ENCODE measurements at places on chromosomes 11 and 22.
A peak's percentile ranks its signal among the peaks of the same experiment; 100 is the strongest.

DNA sequence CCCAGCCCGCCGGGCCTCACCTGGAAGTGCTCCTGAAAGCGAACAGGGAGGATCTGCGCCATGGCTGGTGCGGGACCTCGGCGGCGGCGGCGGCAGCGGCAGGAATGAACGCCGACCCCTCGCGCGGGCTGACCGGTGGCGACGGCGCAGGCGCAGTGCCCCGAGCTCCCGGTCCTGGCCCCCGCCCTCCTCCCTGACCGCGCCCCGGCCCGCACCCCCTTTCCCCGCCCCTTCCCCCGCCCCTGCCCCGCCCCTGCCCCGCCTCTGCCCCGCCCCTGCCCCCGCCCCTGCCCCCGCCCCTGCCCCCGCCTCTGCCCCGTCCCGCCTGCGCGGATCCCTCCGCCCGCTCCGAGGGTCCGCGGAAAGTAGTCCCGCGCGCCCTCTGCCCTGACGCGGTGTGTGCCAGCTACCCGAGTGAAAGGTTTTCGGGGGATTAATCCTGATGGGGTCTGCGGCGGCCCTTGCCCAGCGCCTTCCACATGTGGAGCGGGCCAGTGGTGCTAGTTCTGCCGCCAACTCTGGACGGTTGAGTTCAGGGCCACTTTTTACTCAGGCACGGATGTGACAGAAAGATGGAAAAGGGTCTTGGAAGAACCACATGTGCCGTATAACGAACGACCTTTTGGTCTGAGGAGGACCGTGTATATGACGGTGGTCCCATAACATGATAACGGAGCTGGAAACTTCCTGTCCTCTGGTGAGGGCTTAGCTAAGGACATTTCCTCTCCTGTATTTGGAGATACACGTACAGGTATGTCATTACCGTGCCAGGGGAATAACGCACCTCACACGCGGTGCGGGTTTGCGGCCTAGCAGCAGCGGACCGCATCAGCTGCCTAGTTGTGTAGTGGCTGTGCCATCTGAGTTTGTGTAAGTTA is at the start of gene CLTCL1:
Gene CLTCL1, minus strand, starts transcription at position 140 of the 878 bp plus-strand sequence. Its CDS starts 78 bp downstream, at position 62.
- no peak for DNase-seq

GRCh38 chr11:124285610-124286344 is 28.0 kb downstream of the OR8D1 start:
- DNase-seq = peak; percentile 74

DNA sequence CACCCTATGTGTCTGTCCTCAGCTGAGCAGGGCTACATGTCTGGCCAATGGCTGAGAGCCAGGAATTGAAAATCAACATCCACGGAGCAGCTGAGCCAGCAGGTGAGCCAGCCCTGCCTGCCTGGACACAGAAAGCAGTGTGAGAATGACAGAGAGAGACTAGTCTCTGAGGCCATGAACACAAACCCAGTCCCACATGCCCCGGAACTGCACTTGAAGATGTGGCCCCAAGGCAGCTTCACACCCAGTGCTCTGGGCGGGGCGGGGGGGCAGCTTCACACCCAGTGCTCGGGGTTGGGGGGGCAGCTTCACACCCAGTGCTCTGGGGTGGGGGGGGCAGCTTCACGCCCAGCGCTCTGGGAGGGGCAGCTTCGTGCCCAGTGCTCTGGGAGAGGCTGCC is 37.6 kb downstream of the TRMU start:
- no peak for DNase-seq

- DNase-seq = no peak
Measured at GRCh38 chr22:22674467-22674866, 30.1 kb downstream of the GGTLC2 start.

- DNase-seq = no peak
Measured at GRCh38 chr11:15776366-15776765, 580.0 kb downstream of the SOX6 start.

DNA sequence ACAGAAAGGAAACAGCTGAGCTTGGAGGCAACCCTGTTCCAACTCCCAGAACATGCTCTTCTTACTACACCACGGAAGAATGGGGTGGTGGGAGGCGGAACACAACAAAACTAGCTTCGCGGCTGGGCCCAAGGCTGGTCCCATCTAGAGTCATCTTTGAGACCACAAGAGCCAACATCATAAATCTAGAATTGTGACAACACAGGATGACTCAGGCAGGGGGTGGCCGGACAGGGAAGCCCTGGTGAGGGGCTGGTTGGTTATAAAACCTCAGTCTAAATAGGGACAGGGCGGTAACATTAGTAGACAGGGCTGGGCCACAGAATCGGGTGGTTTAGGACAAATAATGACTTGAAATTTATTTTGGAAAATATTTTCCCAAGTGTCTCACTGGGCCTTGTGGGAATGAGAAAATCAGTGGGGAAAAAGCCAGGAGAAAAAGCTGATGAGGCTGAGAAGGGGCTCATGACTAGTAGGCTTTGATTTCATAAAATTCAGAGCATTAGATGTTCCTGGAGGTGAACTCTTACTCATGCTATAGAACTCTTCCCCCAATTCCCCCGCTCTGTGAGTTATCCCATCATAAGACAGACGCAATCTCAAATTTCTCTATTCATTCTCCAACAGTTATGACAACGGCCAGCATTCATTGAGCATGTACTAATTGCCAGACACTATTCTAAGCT is 151.8 kb upstream of the TIMP3 start:
- no peak for DNase-seq

DNA sequence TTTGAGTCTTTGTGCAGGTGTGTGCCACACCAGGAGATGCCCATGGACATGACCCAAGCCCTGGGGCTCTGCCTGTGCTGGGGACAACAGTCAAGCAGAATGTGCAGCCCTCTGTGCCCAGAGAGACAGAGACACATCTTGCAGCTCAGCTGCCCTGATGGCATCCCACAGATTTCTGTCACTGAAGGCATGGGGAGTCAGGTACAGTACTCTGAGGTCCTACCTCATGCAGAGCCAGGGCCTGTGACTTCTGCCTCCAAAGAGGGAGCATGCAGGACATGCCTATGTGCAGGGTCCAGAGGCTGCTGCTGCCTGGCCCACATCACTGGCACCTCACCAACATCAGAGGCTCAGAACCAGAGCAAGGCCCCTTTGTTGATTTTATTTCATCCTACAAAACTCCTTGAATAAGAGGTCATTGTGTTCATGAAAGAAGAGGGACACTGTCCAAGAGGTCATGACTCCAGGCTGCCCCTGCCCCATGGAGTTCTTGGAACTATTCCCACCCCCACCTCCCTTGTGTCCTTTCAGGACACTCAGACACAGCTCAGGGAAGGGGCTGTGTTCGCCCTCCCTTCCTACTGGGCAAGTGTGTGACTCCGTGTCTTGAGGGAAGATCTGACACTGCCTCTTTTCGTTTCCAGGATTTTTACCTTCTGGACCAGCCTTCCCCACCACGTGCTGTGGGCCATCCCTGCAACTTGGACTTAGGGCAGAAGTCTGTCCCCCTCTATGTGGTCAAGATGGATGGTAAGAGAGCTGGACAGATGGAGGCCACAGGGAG is 62.3 kb downstream of the BTG4 start:
- DNase-seq = no peak

DNA sequence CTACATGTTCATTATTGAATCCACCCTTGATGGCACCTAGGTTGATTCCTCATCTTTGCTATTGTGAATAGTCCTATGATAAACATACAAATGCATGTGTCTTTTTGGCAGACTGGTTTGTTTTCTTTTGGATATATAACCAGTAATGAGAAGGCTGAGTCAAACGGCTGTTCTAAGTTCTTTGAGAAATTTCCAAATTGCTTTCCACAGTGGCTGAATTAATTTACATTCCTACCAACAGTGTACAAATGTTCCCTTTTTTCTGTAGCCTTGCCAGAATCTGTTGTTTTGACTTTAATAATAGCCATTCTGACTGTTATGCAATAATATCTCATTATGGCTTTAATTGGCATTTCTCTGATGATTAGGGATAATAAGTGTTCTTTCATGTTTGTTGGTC is 184.9 kb downstream of the CASP12 start:
- DNase-seq = no peak

DNA sequence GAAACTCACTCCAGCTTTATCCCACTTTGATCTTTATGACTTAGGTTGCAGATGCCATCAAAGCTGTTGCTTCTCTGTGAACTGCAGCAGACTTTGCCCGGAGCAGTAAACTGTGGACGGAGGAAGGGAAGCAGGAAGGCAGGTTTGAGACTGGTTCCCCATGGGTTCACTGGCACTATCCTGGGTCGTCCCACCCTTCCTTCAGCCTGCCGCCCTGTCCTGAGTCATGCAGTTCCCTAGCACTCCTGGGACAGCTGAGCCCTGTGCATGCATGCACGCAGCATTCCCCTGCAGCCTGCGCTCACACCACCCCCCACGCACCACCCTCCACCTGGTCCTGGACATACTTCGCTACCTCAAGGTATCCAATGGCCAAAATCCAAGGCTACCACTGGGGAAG is 23.5 kb upstream of the P2RY2 start:
- DNase-seq = no peak

DNA sequence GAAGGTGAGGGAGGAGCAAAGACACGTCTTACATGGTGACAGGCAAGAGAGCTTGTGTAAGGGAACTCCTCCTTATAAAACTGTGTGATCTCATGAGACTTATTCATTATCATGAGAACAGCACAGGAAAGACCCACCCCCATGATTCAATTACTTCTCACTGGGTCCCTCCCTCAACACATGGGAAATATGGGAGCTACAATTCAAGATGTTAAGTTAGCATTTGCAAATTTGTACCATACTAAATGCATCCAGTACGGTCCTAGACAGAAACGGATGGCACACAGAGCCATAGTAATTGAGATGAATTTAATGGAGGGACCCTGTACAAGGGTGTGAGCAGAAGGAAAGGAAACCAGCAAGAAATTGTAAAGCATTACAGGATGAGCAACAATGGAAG is 765.8 kb upstream of the API5 start:
- DNase-seq = no peak

- no peak for DNase-seq
Measured at GRCh38 chr11:111063726-111064517, 181.6 kb upstream of the POU2AF2 start.

GRCh38 chr11:14518820-14519219 is 1.4 kb downstream of the PSMA1 start:
- DNase-seq = no peak

DNA sequence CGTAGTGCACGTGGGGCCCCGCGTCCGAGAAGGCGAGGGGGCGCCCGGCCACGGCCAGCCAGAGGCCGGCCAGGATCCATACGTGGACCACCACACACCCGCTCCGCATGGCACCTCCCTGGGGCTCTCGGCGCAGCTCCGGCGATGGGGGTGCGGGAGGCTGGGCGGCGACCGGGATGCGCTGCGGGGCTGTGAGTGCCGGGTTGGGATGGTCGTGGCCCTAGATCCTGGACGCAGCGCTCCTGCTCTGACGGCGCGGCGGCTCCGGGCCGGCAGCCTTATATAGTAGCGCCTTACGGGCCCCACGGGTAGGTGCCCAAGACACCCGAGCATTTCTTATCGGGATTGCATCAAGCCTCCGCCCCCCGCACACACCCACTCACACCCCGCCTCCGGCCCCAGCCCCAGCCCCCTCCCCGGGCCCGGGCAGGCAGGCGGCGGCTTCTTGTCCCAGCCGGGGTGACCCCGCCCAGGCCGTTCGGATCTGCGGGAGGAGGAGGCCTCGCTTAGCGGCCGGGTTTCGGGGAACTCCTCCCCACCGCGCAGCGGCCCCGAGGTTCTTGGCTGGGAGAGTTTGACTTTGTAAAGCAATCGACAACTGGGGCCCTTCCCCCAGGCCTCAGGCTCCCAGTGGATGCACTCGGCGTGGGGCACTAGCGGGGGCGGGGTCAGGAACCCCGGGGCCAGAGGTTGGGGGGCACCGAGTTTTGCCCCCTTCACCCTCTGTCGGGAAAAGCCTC is at the start of gene FGF19:
Gene FGF19, minus strand, starts transcription at position 255 of the 740 bp plus-strand sequence. Its CDS starts 146 bp downstream, at position 109.
- no peak for DNase-seq

GRCh38 chr11:114307524-114308203 is 11.5 kb downstream of the NNMT start:
- no peak for DNase-seq

GRCh38 chr11:104073950-104074705 is 37.7 kb downstream of the DDI1 start:
- no peak for DNase-seq

- no peak for DNase-seq
Measured at GRCh38 chr11:64120951-64121569, 44.9 kb downstream of the MACROD1 start.

GRCh38 chr11:12773591-12773990 is 99.4 kb downstream of the TEAD1 start:
- DNase-seq = no peak

GRCh38 chr22:20139391-20140106 is 7.9 kb downstream of the ZDHHC8 start:
- DNase-seq = no peak

DNA sequence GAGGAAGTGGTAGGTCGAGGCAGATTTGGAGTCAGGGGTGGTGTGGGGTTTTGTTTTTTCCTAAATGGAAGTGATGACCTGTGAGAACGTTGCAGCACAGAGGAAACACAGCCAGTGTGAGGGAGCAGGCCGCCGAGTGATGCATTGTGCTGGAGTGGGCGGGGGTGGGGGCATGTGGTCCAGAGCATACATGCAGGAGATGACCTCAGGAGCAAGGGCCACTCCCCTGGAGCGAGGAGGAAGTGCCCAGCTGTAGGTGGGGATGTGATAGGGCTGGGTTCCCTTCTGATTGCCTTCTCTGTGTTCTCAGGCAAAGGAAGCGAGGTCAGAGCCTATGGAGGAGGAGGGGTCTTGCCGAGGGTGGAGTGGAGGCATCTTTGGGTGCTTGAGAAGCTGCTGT is 81.4 kb downstream of the PPP6R3 start:
- no peak for DNase-seq

DNA sequence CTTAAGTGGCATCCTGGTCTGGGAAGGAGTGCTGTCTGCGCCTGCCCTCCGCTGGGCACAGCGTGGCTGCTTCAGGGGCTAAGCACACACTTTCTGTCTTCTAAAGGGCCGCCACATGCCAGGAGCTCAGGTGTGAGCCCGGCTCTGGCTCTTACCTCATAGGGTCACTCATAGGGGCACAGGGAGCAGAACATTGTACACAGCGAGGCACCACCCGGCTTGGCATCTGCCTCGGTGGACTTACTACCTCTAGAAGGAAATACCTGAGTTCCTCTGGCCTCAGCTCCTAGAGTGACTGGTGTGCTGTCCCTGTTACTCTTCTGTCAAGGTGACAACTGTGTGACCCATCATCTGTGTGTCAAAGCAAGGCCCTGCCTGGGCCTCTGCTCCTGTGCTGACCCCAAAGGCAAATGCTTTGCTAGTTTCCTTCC is 13.4 kb downstream of the NEAT1 start:
- no peak for DNase-seq

GRCh38 chr11:117225553-117226170 is 6.2 kb downstream of the PCSK7 start:
- DNase-seq = no peak

- DNase-seq = peak; percentile 33
Measured at GRCh38 chr11:73866586-73866996, 10.1 kb downstream of the COA4 start.

DNA sequence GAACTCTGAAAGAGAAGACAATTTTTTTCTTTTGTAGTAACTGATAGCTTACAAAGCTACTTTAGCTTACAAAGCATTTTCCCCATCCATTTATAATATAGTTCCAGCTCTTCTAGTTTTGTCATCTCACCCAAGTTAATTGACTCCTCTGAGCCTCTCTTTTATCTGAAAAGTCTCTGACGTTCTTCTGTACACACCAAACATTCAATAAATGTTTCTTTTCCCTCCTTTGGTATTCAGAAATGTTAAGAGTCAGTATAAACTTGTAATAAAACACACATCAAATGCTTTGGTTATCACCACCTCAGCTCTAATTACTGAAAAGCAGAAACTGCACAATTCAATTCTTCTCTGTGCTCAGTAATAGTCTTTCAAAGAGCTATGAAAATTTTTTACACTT is 5.9 kb downstream of the CCDC90B start:
- no peak for DNase-seq
